ENCODE measurements at places on chromosomes 11 and 22.

- no peak for DNase-seq
Measured at GRCh38 chr11:33272338-33273107, 15.3 kb downstream of the HIPK3 start.

DNA sequence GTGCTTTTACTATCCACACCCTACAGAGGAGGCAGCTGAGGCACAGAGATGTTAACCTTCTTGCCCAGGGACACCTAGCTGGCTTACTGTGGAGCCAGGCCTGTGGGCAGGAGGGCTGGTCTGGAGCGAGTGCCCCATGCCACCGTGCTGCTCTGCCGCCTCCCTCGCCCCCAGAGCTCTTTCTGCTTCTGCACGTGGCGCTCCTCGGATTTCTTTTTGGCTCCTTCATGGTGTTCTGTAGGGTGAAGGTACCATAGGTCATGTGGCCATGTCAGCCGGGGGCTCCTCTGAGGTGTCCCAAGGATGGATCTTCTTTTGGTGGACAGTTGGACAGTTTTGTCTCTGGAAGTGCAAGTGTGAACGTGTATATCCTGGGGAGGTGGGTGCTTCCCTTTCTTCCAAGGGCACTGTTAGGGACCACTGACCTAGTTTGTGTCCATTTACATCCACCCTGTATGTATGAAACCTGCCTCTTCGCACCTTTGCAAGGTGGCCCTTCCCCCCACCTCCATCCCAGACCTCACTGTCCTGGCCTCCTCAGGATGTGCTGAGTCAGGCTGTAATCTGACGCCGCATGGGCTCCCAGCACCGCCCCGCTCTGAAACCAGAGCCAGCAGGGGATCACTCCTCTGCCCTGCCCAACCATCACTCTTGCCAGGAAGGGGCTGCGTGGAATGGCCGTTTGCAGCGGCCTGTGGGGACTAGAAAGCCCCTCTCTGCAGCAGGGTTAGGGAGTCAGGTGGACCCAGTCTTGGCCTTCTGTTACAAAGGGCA is 31.7 kb downstream of the POLR3H start:
- DNase-seq = no peak

DNA sequence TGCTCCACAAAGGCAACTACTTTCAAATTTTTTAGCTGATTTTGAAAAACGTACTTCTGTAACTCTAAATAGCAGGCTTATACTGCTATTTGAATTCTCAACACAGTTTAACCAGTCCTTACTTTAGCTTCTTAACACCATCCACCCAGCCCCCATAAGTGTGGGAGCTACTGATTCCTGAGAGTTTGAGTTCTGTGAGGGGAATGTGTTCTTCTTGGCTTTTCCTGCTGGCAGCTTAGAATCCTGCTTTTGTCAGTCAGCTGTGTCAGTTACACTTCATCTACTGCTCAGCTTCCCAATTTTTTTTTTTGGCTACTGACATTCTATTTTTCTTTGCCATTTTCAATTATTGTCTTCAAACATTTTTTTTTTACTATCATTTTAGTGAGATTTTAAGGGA is 440.4 kb downstream of the INSC start:
- no peak for DNase-seq

DNA sequence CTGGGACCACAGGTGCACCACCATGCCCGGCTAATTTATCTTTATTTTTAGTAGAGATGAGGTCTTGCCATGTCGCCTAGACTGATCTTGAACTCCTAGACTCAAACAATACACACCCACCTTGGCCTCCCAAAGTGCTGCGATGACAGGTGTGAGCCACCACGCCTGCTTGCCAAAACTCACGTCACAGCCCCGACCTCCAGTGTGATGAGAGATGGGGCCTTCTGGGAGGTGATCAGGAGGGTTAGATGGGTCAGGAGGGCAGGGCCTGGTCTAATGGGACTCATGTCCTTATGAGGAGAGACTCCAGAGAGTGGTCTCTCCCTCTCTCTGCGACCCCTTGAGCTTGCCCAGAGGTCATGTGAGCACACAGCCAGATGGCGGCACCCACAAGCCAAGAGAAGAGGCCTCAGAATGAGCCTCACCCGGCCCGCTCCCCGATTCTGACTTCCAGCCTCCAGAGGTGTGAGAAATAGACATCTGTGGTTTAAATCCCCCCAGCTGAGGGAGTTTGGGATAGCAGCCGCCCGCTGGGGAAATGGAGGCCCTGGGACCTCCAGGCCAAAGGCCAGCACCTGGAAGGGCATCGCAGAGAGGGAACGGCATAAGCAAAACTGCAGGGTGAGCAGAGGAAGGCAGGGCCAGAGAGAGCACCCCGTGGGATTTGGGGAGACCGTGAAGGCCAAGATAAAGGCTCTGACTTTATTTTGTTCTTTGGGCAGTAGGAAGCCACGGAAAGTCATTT is 24.1 kb upstream of the GAL start:
- no peak for DNase-seq

- no peak for DNase-seq
Measured at GRCh38 chr11:64198511-64198910, 8.0 kb upstream of the FERMT3 start.

- DNase-seq = no peak
Measured at GRCh38 chr11:84871116-84871515, 756.0 kb downstream of the DLG2 start.

DNA sequence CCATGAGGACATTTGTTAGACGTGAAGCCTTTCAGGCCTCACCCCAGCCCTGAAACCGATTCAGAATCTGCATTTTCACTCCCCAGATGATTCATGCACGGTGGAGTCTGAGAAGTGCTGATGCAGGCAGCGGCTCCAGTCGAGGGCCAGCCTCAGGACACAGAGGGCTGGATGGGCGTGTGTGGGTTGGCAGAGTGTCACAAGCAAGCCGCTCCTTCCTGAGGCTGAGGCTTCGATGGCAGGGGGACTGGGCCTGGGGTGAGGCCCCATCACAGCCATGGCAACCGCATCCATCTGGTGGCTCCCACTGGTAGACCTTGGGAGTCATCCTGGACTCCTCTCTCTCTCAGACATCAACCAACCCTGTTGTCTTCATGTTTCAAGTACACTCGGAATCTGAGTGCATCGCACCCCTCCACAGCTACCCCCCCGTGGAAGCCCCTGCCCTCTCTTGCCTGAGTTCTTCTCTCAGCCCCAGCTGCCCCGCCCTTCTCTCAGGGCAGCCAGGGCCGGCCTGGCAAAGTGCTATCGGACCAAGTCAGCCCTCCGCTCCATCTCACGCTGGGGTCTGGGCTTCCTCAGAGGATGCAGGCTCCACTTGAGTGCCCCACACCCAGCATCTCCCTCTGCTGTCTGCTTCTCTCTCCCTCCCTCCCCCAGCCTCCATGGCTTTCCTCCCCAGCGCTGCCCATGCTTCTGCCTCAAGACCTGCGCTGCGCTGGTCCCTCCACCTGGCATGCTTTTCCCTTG is 10.6 kb downstream of the KCNC1 start:
- no peak for DNase-seq

DNA sequence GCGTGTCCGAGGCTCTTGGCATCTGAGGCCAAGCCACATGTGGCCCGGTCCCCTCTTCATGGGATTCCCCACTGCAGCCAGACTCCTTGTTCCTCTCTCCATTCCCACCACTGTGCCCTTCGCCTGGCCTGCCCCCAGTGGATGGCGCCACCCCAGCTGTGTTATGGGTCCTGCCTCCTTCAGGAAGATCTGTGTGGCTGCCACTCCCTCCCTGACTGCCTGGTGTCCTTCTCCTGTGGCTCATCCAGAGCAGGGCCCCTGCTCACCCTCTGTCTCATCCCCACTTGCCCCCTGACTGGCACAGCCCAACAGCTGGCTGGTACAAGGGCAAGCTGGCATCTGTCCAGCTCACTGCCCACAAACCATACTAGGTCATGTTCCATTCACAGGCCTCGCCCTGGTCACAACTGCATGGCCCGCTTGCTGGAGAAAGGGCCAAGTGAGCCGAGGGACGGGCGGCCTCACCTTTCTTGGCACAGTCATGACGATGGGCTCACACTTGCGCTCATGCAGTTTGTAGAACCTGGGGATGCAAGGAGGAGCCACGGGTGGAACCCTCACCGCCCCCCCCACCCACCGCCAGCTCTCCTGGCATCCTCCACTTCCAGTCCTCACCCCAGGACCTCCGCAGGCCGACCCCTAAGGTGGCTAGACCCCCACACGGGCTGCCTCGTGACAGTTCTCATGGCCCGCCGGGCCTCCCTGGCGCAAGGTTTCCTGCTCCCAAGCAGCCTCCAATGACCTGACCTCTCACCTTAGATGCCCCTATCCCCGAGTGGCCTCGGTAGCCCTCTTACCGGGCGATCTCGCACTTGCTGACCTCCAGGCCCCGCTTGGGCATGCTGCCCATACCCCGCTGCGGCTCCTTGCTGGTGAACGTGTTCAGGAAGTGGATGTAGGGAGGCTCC is 2.1 kb upstream of the PTPRCAP start:
- no peak for DNase-seq

- DNase-seq = no peak
Measured at GRCh38 chr11:69041516-69041915, 7.2 kb upstream of the TPCN2 start.

DNA sequence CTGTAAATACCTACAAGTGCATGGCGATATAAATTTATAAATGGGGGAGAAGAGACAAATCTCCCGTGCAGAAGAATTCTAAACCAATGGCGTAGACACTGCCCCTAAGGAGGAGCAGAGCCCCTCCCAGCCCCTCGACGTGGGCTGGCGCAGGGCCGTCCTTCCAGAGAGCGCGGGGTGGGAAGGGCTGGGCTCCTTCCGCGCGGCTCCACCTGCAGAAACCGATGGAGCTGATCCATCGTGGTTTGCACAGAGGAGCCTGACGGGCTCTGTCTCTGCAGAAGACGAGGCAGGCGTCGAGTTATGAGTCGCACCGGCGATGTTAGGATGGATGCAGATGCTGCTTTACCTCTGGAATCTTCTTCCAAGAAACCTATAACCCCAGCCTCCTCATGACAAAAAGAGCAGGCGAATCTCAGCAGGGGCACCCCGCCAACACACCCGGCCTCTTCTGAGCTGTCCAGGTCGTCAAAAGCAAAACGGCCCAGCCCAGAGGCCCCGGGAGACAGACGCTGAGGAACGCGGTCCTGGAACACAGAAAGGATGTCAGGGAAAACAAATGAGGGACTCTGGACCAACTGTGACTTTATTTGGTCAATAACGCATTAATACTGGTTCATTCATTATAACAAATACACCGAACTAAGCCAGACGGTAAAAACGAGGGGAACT is 11.0 kb upstream of the B4GALNT4 start:
- no peak for DNase-seq

GRCh38 chr22:44583854-44584253 is 85.8 kb upstream of the RTL6 start:
- no peak for DNase-seq

DNA sequence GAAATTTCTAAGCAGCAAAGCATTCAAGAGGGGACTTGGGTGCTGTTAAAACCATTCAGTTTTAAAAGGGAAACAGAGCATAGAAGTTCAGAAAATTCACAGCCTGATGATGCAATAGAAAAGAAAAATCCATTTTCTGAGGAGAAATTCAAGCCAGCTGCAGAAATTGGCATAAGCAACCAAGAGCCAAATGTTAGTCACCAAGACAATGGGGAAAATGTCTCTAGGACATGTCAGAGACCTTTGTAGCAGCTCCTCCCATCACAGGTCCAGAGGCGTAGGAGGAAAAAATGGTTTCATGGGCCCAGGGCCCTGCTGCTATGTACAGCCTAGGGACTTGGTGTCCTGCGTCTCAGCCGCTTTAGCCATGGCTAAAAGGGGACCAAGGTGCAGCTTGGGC is 5.5 kb upstream of the IRAG1 start:
- DNase-seq = no peak
